Lung microvascular endothelial cell (primary cell): ENCODE measurements at places on chromosomes 5 and 9.

GRCh38 chr5:16924206-16924605, 11.9 kb downstream of the MYO10 start:
- no peak for DNase-seq

GRCh38 chr5:119355244-119355638, 578 bp upstream of the TNFAIP8 start:
- DNase-seq: no peak

DNA sequence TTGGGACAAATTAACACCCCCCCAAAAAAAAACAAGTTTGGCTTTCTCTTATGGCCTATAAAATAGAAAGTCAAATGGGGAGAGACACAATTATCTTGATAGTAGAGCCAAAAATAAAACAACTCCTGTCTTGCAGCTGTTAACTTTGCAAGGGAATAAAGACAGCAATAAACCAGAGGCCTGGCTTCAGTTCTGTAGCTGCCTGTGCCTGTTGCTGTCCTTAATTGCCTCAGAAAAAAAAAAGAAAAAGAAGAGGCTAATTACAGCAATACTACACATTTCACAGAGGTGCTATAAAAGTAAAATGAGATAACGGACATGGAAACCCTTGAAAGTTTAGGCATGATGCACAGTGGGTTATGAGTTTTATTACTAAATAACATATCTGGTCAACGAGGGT, 170.7 kb upstream of the IRX1 start:
- DNase-seq: no peak

DNA sequence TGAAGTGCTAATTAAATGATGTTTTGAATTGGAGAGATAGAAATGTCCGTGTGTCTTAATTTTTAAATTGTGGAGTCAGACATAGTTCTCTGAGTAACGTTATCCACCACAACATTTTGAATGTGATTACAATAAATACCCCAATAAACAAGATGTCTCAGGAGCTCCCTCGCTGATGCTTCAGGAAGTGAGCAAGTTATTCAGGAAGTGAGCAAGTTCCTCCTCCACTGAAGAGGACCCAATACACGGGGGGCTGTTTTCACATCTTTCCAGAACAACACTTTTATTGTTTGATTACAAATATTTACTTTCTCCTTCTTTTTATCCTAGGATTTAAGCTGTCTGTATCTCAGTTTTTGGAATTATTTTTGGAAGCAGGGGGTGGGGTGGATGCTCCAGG, 363.8 kb downstream of the LRRC70 start:
- DNase-seq: no peak

- DNase-seq: no peak
Observed at GRCh38 chr9:113695440-113695851, 180.7 kb upstream of the ZNF618 start.

- DNase-seq: no peak
Observed at GRCh38 chr9:21078702-21079101, 960 bp upstream of the IFNB1 start.

DNA sequence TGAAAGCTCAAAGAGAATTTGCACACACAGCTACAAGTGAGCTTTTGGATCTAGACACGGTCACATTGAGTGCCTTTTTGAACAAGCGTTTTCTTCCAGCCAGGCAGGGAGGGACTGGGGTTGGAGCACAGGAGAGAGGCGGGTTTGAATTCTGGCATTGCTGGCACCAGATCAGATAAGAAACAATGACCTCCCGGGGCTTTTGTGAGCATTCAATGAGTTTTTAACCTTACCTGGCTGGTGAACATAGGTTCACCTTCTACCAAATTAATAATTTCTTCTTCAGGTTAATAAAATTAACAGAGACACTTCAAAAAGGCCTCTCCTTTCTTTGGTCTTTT, 312.9 kb upstream of the MSX2 start:
- no peak for DNase-seq

DNA sequence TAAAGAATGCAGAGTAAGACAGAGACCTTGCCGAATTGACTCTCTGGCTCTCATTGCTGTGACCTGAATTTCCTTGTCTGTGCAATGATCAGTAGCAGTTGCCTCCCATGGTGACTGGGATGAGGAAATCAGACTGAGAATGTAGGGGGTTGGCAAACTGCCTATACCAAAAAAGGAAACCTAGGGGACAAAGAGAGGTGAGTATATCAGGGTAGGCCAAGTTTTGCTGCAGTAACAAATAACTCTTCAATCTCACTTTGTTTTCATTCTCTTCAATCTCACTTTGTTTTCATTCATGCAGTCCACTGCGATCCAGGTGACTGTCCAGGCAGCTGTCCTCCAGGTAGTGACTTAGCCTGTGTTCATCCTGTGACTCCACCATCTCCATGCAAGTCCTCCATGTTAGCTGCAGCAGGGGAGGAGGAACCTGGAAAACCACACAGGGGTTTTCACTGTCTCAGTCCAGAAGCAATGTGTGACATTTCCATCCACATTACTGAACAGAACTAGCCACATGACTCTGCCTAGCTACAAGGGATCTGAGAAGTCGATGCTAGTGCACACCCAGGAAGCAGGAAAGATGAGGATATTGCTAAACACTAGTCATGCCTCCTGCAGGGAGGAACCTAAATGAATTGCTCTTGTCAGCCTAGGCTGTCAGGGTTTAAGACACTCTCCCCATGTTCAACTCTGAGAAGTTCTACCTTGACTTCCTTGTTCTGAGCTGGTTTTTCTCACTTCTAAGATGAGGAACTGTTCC, 26.0 kb downstream of the TMEM174 start:
- DNase-seq: no peak

DNA sequence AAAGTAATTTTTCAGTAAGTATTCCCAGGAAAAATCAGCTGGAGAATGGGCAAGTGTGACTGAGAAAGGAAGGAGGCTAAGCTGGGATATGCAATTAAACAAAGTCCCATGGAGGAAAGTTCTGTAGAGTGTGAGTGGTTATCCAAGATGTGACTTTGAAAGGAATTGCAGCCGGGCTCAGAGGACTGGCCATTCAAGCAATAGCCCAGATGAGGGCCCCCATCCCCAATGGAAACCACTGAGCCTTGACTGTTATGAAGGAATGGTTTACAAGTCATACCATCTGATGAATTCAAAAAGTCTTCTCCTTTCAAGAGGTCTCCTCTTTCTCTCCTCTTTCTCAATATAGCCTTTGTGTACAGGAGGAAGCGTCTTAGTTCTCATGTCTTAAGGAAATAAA, 6.5 kb downstream of the LVRN start:
- no peak for DNase-seq

GRCh38 chr5:42791151-42791550, 20.5 kb downstream of the SELENOP start:
- DNase-seq: no peak

DNA sequence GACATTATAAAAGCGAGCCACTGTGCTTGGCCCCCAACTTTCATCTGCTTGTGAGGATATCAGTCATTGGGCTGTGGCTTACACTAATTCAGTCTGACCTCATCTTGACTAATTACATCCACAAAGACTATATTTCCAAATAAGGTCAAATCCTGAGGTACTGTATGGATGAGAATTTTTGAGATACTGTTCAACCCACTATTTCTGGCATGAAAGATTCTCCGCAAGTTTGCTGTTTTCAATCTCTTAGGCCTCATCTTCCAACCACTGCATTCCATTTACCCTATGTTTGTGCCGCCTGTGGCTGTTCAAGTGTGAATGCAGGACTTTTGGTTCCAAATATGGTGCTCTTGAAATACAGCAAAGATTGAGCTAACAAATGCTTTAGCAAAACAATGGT, 400.9 kb upstream of the SGCD start:
- no peak for DNase-seq

- DNase-seq: peak; percentile 90
Observed at GRCh38 chr9:94952565-94953373, 226.3 kb downstream of the AOPEP start.

- DNase-seq: no peak
Observed at GRCh38 chr5:39870137-39870536, 445.4 kb upstream of the DAB2 start.
